Stimulated activated CD4-positive, alpha-beta T cell treated with anti-CD3 and anti-CD28 coated beads, Interleukin-1b, Interleukin-23, amount 100 ng/mL, for 1 hour (primary cell): ENCODE measurements at places on chromosomes 6 and 20.

- DNase-seq, result no peak
Measured at GRCh38 chr20:32261644-32262043, 15.8 kb upstream of the KIF3B start.

- no peak for DNase-seq
Measured at GRCh38 chr6:148967541-148967956, 220.7 kb downstream of the UST start.

- no peak for DNase-seq
Measured at GRCh38 chr20:57435105-57435497, 43.9 kb downstream of the RBM38 start.

- DNase-seq, result no peak
Measured at GRCh38 chr20:17617212-17617867, 47.5 kb downstream of the DSTN start.

- DNase-seq, result no peak
Measured at GRCh38 chr6:29596381-29596900, 11.5 kb downstream of the OR2H2 start.

DNA sequence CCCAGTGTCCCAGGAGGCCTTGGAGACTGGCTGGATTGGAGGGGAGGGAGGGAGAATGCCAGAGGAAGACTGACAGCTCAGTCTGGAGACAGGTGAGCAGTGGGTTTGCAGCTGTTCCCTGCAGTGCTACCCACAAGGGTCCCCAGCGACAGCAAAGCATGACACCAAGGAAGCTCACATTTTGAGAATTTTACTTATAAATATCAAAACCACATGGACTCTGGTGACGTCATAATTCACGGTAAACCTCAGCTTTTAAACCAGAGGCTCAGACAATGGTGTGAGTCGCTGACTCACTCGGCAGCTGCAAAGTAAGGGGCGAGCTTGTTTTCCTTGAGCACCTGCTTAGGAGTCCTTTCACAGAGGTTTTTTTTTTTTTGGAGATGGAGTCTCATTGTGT lies 65.2 kb downstream of the THBS2 start:
- no peak for DNase-seq

- no peak for DNase-seq
Measured at GRCh38 chr20:37365760-37366638, 20.1 kb downstream of the SRC start.

DNA sequence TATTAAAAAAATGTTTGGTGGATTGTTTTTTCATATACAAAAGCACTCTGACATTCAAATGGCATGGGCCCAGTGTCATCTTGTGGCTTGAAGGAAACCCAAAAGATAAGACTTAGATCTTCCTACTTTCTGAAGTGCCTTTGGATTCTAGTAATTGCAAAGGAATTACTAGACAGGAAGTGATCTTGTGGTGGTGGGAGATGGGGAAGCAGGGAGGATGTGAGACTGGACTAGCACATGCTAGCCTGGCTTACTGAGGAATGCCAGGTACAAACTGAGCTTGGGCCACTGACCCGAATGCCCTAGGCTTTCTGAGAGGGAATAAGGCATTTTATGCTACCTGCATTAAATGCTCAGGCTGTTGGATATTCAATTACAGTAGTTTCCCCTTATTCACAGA lies 59.0 kb downstream of the AFG1L start:
- DNase-seq, result no peak

DNA sequence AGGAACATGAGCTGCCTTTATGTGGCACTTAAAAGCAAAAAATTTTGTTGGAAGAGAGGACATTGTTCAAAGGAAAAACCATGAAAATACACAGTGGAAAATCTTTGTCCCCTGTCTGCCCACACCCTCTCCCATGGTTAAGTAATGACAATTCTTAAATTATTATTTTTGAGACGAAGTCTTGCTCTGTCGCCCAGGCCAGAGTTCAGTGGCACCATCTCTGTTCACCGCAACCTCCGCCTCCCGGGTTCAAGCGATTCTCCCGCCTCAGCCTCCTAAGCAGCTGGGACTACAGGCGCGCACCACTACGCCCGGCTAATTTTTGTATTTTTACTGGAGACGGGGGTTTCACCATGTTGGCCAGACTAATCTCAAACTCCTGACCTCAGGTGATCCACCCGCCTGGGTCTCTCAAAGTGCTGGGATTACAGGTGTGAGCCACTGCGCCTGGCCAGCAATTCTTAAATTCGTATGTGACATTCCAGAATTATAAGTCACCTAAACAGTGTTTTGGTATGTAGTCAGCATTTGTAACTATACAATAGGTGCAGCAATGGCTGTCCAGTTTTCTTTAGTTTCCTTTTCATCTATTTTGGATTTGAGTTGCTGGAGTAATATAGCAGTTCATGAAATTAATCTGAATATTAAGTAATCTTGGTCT lies 636 bp upstream of the SSR1 start:
- no peak for DNase-seq

DNA sequence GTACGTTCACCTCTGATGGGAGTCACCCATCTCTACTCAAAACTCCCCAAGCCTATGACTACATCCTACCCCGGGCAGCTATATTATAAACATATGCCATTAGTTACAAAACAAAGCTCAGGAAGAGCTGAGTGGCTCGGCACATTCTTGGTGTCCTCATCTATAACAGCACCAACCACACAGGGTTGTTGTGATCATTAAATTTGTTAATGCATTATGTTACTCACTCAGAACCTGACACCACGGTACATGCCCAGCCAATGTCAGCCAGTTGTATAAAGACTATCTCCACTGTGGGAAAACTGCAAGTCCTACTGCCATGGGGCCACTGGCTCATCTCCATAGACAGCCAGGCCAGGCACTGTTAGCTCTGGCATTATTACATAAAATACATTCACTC lies 7.7 kb downstream of the CDK5RAP1 start:
- no peak for DNase-seq

- no peak for DNase-seq
Measured at GRCh38 chr20:6173481-6173880, 50.7 kb upstream of the FERMT1 start.

DNA sequence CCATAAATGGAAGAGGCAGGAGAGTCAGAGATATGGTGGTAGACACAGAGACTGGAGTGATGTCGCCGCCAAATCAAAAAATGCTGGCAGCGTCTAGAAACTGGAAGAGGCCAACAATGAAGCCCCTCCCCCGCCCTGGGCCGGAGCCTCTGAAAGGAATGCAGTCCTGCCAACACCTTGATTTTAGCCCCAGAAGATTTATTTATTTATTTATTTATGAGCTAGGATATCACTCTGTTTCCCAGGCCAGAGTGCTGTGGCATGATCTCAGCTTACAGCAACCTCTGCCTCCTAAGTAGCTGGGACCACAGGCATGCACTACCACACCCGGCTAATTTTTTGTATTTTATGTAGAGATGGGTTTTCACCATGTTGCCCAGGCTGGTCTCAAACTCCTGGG lies 82.6 kb upstream of the CCDC167 start:
- DNase-seq, result no peak

DNA sequence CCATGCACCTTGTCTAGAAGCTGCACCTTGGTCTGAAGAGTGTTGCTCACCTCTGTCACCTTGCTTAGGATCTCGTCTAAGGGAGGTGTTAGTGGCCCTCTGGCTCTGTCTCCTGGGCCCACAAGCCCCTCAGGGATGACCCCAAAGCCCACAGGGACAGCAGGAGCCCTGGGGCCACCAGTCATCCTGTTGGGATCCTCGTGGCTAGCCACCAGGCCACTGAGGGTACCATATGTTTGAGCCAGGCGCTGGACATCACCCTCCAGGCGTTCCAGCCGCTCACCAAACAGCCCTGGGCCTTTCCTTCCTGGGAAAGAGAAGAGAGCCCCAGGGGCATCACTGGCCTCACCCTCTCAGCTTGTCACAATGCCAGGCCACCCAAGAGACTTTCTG lies 3.9 kb downstream of the EMILIN3 start:
- no peak for DNase-seq

- no peak for DNase-seq
Measured at GRCh38 chr6:91079969-91080368, 493.1 kb upstream of the MAP3K7 start.

DNA sequence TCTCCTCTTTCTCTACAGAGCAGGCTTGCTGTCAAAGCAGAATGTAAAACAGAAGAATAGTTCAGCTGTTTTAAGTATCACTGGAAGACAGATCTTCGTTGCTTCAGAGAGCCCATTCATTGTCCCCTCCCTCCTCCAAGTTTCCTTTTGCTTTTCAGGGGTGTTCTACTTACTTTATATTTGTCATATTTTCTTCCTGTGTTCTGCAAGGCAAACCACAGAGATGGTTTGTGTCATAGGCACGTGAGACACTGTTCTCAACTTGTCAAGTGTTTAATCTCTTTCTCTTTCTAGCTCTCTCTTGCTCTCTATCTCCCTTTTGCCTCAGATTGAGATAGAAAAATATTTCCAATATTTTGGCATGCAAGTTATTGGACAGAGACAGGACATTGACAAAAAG lies 228.9 kb upstream of the DEFB112 start:
- DNase-seq, result no peak

- no peak for DNase-seq
Measured at GRCh38 chr6:145139140-145139850, 596.0 kb downstream of the EPM2A start.

GRCh38 chr6:106206905-106207304 lies 118.7 kb downstream of the ATG5 start:
- no peak for DNase-seq

DNA sequence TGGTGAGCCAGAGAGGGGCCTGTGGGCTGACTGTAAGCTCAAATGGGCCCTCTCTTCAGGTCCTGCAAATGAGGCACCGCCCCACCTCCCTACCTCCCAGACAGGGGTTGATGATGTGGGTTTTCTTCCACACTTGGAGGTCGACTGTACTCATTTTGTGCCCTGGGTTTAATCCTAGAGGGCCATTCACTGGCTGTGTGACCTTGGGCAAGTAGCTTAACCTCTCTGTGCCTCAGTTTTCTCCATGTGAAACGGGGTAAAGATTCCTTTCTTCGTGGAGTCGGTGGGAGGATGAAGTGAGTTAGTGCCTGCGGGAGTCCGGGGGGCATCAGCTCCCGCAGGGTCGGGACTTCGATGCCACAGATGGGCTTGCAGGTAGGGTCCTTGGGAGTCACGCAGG lies 23.9 kb downstream of the ZBP1 start:
- DNase-seq, result no peak

- no peak for DNase-seq
Measured at GRCh38 chr6:29875257-29875656, 47.6 kb downstream of the HLA-G start.

DNA sequence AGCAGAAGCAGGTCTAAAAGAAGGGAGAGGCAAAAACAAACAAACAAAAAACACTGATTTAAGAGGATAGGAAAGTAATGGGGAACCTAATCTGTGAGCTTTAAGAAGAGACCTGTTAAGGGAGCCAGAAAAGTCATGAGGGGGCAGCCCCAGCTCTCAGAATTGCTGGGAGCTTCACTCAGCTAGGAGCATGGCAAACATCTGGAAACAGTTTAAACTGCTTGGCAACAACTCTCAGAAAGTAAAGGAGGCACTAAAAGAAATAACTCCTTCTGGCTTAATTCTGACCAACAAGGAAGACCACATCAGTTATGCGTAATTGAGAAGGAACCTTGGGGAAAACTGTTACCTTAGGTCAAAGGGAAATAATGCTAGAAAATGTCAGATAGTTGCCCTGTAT lies 121.4 kb downstream of the LAMP5 start:
- DNase-seq, result no peak

- DNase-seq, result no peak
Measured at GRCh38 chr20:24340933-24341332, 128.5 kb upstream of the SYNDIG1 start.

DNA sequence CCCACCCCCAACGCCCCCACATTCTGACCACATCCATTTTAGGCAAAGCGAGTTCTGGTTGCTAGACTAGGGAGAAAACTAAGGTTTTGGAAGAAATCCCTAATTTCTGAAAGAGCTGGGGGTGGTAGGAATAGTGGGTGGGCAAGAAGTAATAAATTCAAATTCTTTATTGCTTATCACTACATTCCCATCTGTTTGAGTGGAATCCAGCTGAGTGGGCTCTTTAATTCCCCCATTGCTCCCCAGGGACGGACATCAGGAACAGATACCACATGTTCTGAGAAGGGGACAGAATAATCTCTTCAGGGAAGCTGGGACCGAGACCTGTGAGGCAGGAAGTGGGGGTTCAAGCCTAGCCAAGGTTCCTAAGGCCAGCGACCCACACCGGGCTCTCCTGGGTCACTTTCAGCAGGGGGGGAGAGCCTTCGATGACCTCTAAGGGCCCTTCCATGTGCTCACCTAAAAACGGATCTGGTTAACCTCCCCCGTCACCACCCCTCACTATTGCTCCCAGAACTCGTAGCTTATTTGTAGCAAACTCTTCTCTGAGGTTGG lies 42.3 kb upstream of the MRPS10 start:
- no peak for DNase-seq
